Endothelial cell of umbilical vein (primary cell): ENCODE measurements at places on chromosomes 4 and X. TPM values are rescaled to one million over a fixed set of nuclear protein-coding genes. Genes with fewer than 3 reads are reported as not detected.

Gene SOX3
- not detected in 2 replicates for total RNA-seq

Gene PACRGL
- 19.2 and 20.2 TPM in 2 replicates for total RNA-seq

Gene SLC7A11
- total RNA-seq = 79.3 and 82.7 TPM in 2 replicates

Gene ATP8A1
- total RNA-seq = 1.9 and 11.5 TPM in 2 replicates

Gene CLOCK
- 22.2 and 23.8 TPM in 2 replicates for total RNA-seq

Gene PRRG1
- total RNA-seq = 28.3 and 37.6 TPM in 2 replicates

Gene SFRP2
- not detected in 2 replicates for total RNA-seq
